ENCODE measurements at places on chromosomes 5 and 9.

DNA sequence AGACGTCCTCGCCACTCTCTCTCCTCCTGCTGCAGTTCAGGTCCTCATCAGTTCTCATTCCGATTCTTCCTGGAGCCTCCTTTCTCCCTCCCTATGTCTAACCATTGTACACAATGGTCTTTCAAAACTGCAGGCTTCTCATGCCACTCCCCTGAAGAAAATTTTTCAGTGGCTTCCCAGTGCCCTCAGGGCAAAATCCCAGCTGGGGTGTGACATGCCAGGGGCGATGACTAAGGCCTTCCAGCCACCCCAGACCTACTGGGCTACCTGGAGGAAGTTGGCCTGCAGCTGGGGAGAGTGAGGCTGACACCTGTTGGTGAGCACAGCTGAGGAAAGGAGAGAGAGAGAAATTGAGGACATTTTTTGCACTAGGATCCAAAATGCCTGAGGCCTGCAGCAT lies 65.2 kb downstream of the SREK1 start:
- DNase-seq = no peak

GRCh38 chr9:136353757-136354488 lies 9.6 kb downstream of the DNLZ start:
- no peak for DNase-seq

- no peak for DNase-seq
These were observed 53.7 kb downstream of the FNBP1 start for GRCh38 chr9:129989362-129989708.

DNA sequence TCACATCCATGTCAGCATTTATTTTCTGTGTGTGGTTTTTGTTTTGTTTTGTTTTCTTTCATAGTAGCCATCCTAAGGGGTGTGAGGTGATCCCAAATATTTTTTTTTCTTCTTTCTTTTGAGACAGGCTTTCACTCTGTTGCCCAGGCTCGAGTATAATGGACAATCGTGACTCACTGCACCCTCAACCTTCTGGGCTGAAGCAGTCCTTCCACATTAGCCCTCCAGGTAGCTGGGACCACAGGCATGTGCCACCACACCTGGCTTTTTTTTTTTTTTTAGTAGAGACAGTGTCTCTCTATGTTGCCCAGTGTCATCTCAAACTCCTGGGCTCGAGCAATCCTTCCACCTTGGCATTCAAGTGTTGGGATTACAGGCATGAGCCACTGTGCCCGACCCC lies 59.1 kb downstream of the CDC42SE2 start:
- no peak for DNase-seq

DNA sequence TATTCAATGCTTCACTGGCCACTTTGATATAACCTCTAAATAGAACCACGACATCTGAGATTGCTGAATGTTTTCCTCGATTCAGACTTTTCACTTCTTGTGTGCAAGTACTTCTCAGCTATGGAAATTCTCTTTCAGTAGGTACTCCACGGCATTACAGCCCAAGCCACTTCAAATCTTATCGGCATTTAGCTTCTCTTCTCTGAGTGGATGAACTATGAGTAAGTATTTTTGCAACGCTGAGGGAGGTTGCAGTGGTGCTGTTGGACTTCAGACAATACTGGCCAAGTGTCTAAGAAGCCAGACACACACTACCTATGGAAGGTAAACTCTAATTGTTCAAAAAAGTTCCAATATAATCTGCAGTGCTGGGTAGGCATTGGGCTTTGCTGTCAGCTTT lies 60.1 kb downstream of the FBN2 start:
- DNase-seq = no peak

DNA sequence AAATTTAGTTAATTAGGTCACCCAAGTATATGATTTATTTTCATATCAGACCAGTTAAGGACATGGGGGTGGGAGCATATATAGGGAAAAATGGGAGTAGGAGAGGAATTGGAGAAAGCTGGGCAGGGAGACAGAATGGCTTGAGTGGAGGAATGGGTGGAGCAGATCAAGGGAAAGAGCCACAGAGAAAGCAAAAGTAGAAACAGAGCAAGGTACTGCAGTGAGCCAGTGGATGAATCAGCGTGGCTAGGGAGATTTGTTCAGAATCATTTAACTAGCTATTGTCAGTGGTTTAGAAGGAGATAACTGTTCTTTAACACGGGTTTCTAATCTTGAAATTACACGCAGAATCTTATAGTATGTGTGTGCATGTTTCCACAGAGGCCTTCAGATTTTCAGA lies 37.4 kb downstream of the SNX24 start:
- DNase-seq = no peak

DNA sequence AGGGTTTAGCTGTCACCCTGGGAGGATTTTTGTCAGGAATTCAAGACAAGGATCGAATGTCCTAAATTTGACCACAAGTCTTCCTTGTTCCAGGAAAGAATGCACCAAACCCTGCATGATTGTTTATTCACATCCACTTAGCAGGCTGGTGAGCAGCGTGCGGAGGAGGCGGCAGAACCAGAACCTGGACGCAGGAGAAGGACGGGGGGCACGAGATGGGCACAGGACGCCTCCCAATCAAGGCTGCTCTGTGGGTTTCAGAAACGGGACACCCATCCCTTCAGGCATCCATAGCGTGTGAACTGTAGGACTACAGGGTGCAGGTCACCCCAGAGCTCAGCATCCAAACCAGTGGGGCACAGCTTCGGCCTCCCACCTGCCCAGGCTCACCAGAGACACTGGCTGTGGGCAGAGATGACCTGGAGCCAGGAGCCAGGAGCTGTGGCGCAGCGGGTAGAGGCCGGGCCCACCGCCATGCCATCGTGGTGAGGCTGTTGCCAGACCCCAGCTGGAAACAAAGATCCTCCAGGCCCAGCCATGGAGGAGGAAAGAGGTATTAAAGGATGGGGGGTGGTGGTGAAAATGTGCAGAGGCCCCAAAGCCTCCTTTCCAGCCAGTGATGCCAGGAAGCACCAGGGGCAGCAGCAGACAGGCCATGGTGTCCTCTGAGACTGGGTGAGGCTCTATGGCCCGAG lies 32.3 kb upstream of the ADAMTS2 start:
- no peak for DNase-seq

DNA sequence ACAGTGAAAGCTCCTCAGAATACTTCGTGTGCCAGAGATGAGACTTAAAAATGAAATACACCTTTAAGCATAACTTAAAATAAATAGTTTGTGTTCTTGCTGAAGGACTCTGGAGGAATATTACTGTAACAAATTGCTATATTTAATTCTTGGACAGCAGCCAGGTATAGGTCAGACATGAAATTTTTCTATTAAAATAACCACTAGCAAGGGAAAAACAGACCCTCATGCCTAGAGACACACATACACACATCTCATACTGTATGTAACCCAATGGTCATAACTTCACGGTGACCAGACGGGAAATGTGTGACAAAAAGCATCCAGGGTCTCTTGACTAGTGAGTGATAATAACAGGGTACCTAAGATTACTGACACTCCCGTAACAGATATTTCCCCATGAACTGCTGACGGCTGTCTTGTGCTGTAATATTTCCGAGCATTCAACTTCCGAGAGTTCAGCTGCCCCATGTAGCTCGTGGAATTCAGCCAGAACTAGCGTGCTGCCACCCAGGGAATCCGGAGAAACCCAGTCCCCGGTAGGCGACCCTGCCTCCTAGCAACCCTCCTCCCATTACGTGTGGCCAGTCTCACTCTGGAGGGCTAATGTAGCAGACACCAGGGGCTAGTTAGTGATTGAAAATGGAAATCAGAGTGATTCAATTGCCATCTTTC lies 2295.1 kb upstream of the WWC1 start:
- DNase-seq = peak; percentile 16

DNA sequence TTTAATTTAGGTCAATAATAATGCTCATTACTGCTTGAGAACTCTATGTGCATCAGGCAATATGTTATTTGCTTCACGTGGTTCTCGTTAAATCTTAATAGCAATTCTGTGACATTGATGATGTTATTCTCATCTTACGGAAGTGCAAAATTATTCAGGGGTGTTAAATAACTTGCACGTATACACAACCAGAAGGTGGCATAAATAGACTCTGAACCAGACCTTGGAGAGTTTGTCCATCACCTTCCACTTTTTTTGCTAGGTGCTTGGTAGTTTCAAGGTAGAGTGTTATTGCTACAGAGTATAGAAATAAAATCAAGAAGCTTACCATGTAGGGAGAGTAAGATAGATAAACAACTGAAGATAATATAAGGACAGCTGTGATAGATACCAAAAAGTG lies 23.6 kb upstream of the TNFAIP8 start:
- DNase-seq = no peak

- peak; percentile 27 for DNase-seq
These were observed 27.6 kb upstream of the CDKN2AIPNL start for GRCh38 chr5:134439210-134439654.

- DNase-seq = no peak
These were observed 326.0 kb upstream of the FTMT start for GRCh38 chr5:121525706-121526105.

DNA sequence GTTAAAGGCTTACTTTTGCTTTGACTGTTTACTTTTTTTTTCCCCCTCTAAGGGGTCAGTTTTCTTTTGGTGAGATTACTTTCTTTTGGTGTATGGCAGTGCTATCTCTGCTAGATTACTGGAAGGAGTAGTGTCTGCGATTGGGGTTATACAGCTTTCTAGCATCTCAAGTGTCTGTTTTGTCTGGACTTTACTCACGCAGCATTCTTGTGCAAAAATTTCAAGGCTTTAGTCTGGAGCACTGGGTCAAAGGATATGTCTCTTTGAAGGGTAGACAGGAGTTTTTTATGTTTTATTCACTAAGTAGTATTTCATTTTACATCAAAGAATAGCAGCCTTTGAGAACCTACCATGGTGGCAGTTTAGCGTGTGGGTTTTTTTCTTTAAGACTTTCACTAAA lies 52.6 kb downstream of the NDUFS4 start:
- no peak for DNase-seq

DNA sequence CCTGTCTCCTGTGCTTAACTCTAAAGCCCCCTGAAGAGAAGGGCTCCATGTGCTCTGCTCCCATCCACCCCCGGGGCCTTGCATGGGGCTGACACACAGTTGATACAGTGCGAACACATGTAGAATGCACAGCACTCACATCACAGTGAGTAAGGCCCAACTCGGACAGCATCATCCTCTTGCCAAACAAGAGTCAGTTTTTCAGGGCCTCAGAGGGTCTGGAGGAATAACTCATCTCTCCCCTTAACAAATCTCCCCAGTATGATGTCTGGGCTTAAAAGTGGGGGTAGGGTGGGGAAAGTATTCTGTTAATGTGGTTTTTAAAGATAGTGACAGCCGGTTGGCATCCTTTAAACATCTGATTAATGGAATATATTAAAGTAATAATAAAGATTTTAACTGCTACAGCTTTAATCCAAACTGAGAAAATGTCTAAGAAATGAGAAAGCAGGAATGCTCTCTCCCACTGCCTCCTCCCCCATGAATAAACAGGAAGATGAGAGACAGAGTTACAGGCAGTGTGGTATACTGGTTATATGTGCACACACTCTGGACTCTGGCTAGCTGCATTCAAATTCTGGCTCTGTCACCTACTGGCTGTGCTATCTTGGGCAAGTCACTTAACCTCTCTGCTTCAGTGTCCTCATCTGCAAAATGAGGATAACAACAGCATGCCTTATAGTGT lies 22.5 kb downstream of the APBA1 start:
- no peak for DNase-seq

DNA sequence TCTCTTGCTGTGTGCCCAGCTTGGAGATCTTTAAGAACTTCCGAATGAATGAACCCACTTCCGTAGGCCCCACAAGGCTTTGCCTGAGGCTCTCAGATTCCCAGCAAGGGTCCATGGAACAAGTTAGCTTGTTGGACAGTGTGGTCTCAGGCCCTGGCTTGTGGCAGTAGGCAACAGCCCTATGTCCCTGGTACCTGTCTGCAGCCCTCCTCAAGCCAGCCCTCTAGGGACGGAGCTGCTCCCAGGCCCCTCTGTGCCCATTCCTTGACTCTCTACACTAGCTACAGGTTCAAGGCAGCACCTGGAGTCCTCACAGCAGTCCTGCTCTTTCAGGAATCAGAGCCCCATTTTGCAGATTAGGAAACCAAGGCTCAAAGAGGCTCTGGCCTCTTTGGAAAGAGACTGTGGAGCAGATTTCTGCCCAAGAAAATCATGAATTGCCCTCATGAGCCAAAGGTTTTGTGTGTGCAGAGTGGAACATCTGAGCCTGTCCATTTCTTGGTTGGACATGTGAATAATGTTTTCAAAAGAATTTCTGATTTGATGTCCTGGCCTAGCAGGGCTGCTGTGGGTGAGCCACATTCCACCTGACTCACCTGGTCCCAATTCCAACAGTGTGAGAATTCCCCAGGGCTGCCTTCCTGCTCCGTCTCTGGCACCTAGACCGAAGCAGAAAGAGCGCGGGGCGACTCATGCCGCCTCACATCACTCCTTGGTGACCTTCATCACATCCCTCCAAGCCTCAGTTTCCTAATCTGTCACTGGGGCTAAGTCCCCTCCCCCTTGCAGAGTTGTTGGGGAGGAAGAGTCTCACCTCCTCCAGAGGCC lies 131.7 kb downstream of the BARX1 start:
- no peak for DNase-seq

GRCh38 chr9:77099388-77099787 lies 77.9 kb upstream of the VPS13A start:
- no peak for DNase-seq

- no peak for DNase-seq
These were observed 27.5 kb downstream of the SLC6A18 start for GRCh38 chr5:1252681-1253080.

GRCh38 chr9:124831642-124832364 lies 21.5 kb upstream of the WDR38 start:
- no peak for DNase-seq

GRCh38 chr9:84699984-84700383 lies 30.5 kb downstream of the NTRK2 start:
- DNase-seq = no peak

GRCh38 chr5:88820581-88820980 lies 62.4 kb downstream of the MEF2C start:
- no peak for DNase-seq

- DNase-seq = no peak
These were observed 68.4 kb downstream of the ANKRD33B start for GRCh38 chr5:10632110-10632761.

DNA sequence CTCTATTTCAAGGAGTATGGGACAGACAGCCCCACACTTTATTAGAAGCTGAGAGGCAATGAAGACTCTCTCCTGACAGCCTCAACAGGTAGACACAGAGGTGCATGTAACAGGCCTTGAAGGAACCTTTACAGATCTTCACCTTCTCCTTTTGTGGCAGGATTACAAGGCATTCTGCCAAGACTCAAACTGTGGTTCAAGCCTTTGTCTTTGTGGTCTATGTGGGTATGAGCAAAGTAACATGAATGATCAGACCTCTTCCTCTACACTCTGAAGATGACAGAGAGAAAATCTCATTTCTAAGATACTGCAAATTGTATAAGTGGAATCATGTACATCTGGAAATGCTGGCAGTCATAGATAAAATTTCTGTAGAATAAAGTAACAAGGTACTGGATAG lies 346.9 kb downstream of the CDH9 start:
- no peak for DNase-seq

Measured in NCI-H1092 treated with DMSO at 0.1 percent for 48 hours (cell line).